ENCODE measurements at places on chromosomes 6 and 20.

- no peak for DNase-seq
These were observed 248.8 kb downstream of the ERMARD start for GRCh38 chr6:170000071-170000843.

DNA sequence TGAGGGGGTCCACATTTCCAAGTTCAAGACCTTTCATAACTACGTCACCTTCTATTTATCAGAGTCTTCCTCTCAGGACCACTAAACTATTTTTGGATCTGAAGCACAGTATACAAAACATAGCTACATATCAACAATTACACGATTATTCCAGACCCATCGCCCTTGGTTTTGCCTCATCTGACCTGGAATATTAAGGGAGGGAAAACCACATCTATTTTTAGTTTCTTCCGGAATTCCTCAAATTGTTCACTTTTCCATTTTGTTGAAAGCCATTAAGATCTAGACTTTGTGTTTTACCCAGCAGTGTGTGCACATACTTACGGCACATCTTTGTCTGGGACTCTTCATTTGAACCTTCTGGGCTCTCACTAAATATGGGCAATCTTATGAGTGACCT is 12.0 kb upstream of the ADGRF5 start:
- no peak for DNase-seq

DNA sequence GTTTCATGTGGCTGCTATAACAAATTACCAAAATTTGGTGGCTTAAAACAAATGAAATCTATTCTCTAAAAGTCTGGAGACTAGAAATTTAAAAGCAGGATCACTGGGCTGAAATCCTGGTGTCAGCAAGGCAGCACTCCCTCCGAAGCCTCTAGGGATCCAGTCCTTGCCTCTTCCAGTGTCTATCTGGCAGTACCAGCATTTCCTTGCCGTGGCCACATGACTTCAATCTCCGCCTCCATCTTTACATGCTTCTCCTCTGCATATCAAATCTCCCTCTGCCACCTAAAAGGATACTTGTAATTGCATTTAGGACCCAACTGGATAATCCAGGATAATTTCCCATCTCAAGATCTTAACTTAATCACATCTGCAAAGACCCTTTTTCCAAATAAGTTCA is 30.2 kb downstream of the ARHGAP18 start:
- no peak for DNase-seq

DNA sequence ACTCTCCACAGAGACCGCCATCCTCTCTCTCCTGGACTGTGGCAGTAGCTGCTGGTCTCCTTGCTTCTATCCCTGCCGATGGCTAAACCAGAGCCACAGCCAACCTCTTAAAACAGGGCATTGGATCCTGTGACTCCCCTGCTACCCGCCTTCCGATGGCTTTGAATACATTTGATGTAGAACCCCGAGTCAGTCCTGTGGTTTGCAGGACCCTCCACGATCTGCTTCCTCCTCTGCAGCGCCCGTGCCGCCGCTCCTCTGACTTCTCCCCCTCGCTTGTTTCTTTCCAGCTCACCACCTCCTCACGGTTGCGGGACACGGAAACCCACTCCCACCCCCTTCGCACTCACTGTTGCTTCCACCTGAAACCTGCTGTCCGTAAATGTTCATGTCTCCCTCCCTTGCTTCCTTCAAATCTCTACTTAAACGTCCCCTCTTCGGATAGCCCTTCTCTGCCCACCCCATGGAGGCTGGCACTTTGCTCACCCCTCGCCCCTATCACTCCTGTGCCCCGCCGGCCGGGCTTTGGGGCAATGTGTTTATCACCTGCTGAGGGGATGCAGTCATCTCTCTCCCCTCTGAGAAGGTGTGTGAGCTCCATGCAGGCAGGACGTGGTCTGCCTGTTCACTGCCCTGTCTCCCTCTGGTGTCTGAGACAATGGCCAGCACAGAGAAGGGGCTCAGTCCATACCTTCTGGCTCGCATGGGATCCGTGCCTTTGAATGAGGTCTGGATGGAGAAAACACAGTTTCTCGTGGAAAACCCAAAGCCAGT is 67.8 kb downstream of the GFOD1 start:
- DNase-seq, result no peak

GRCh38 chr6:107392069-107392468 is 67.3 kb downstream of the PDSS2 start:
- DNase-seq, result no peak

DNA sequence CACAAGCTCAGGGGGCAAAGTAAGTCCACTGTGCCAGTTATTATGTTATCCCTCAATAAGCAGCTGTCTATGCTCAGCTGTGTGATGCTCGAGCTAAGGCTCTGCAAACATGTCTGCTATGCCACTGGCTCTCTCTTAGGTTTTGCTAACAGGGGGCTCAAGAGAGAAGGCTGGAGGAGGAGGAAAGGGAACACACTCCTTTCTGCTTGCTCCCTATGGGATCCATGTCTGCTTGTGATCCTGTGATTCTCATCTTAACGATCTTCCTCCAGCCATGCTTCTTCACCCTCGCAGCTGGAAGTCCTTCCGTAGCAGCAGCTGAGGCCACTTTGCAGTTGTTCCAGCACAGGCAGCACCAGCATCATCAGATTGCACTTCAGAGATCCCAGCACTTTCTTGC is 37.0 kb upstream of the IGF2R start:
- DNase-seq, result no peak

- no peak for DNase-seq
These were observed 42.9 kb downstream of the SRC start for GRCh38 chr20:37388831-37389230.

GRCh38 chr6:79713701-79714322 is 82.7 kb downstream of the SH3BGRL2 start:
- DNase-seq, result no peak

- DNase-seq, result no peak
These were observed 267.6 kb upstream of the SGK1 start for GRCh38 chr6:134585517-134585873.

GRCh38 chr6:155219858-155220301 is 43.9 kb upstream of the CLDN20 start:
- no peak for DNase-seq

- DNase-seq, result no peak
These were observed 250.9 kb upstream of the PDE10A start for GRCh38 chr6:165913676-165914570.

- no peak for DNase-seq
These were observed 105.3 kb upstream of the BMP5 start for GRCh38 chr6:55980627-55981211.

DNA sequence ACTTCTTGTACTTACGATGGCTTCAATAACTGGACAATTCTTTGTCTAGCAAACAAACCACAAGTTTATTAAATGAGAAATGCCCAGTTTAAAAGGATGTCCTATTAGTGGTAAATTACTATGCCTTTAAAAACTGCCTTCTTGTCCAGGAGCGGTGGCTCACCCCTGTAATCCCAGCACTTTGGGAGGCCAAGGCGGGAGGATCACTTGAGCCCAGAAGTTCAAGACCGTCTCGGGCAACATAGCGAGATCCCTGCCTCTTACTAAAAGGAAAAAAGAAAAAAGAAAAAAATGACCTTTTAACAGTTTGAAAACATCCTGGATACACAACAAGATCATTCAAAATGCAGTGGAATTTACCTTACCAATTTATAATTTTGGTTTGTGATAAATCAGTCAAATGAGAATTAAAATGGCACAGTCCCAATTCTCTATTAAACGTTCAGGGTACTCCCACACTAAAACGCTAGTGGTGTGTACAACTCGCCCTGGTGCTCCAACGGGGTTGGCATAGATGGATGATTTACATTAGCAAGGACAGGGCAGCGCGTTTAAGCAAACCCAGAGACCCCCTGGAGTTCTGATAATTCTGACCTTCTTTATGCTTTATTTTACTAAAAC is 2.3 kb downstream of the ZBTB2 start:
- no peak for DNase-seq

- no peak for DNase-seq
These were observed 388.0 kb downstream of the GJA1 start for GRCh38 chr6:121823437-121823851.

DNA sequence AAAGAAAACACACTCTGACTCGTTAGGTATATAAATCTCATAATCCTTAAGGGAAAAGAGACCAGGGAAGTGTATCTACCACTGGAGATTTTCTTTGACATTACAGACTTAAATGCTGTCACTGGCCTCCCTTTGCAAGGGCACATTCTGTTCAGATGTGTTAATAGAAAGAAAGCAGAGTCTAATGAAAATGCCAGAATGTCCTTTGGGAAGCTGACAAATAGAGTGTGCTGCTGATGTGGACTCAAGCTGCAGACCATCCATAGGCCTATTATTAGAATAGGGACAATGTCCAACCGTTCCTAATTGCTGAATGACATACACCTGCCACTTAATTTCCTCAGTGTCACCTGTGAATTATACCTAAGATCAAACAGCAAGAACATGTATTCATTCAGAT is 41.2 kb downstream of the SLC35D3 start:
- no peak for DNase-seq

- no peak for DNase-seq
These were observed 6.8 kb downstream of the PMEPA1 start for GRCh38 chr20:57703013-57703412.

GRCh38 chr6:63267828-63268227 is 52.0 kb downstream of the LGSN start:
- no peak for DNase-seq

- DNase-seq, result no peak
These were observed 7.0 kb upstream of the RWDD1 start for GRCh38 chr6:116564311-116564710.

- no peak for DNase-seq
These were observed 40.4 kb upstream of the SCML4 start for GRCh38 chr6:107864226-107865127.

DNA sequence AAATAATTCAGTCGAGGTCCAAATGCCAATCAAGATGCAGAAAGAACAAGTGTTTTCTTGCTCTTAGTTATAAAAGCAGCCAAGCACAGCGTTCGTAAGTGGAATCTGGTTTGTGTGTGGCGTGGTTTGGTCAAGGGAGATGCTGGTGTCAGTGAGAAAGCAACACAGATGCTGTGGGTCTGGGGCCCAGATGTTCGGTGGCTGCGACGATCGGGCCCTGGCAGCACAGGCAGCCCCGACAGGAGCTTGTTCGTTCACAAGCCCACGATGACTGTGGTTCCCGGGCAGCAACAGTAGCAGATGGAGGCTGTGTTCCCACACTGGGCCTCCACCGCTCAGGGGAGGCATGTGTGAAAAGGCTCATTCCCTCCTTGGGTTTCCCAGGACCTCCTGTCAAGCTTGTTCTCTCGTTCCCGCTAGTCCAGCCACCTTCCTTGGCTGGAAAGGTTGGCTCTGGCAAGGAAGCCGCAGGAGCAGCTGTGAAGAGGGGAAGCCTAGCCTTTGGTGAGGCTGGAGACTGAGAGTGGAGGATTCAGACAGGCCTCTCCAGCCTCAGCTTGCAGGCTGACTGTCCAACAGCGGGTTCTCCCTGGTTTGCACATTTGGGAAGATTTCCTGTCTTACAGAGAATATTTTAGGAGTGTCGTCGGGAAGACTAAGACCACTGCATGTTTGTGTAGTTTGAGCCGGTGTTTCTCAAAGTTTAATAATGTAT is 304.7 kb downstream of the QKI start:
- DNase-seq, result no peak

DNA sequence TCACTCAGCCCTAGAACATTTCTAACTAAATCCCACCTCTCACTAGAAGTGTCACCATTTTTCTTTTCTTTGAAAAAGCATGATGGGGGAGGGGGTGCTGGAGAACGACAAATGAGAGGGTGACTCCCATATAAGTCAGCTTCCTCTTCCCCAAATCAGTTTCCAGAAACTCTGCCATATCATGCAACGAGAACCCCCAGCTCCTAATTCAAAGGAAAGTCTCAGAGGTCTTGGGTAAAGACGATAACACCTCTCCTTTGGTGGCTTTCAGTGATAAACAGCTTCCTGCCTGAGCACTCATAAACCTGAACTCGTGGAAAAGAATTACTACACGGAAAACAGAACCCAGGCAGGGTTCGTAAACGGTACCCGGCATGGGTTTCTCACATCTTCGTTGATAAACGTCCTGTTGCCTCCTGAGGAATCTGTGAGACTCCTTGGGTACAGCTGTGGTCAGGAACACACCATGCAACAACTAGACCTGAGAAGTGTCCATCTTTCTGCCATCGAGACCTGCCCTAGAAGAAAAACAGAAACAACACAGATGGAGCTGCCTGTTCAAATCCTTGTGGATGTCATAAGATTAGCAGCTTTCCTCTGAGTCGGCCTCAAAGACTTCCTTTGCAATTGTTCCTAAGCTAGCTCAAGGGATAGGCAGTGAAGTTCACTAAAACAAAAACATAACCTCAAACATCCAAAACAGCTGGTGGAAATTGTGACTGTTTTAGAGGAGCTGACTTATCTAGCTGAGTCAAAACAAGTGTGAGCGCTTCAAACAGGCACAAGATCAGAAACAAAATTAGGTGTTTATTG is 185.8 kb upstream of the PRDM1 start:
- DNase-seq, result no peak

- no peak for DNase-seq
These were observed 17.4 kb upstream of the SLCO4A1 start for GRCh38 chr20:62624719-62625453.

DNA sequence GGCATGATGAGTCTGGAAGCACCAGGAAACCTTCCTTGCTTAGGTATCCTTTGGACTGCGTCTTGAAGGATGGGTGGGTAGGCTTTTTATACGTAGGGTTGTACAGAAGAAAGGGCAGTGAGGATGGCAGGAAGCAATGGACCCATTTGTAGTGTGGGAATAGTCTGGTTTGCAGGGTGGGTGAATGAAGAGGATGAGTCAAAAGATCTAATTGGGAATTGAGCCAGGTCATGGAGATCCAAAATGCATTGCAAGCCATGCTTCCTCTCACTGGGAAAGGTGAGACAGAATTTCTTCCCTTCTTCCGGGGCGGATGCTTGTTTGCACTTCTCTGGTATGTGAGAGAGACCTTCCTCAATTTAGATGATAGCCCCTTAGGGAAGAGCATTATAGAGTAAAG is 10.1 kb upstream of the BTBD3 start:
- no peak for DNase-seq

GRCh38 chr20:45578231-45578630 is 853 bp downstream of the WFDC8 start:
- DNase-seq, result no peak

DNA sequence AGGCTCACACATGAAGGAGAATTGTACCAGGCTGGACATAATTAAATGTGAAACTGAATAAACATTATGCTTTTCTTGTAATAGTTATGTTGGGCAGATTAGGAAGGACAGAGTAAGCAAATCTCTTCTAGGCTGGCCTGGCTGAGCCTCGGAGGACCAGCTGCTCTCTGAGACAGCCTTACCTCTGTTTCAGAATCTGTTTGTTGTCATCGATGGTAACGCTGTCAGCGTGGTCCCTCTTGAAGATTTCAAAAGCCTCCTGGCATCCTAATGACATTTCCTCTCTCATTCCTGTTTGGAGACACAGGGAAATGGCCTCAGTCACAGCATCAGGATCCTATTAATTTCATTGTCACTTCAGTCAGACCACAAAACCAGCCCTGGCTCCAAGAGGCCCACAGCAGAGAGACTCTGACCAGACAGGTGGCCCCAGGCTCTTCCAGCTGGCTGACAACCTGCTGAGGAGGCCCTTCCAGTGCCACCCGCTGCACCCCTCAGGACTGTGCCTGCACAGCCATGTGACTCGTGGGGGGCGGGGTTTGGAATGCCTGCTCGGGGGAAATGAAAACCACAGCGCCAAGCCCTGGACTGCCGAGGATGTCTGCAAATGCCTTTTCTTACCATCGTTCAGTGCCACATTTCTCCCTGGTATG is 108.5 kb upstream of the KCNK16 start:
- DNase-seq, result no peak
